ENCODE measurements at places on chromosomes 2 and 18. TPM values are rescaled to one million over a fixed set of nuclear protein-coding genes. Genes with fewer than 3 reads are reported as not detected.

Gene MYL1
- not detected for total RNA-seq

Gene DOK6
- under 0.01 TPM for total RNA-seq

Gene TTR
- total RNA-seq = not detected

Gene CELF4
- not detected for total RNA-seq

Gene AMER3
- not detected for total RNA-seq

Gene ANKRD44
- total RNA-seq = 3.6 TPM

Gene DHRS9
- 4.0 TPM for total RNA-seq

Gene FAM110C
- not detected for total RNA-seq

Gene ZEB2
- 12.7 TPM for total RNA-seq

Gene THADA
- 22.4 TPM for total RNA-seq

Gene COQ10B
- total RNA-seq = 34.1 TPM

Gene ATP6V1C2
- total RNA-seq = not detected

Gene COBLL1
- 26.0 TPM for total RNA-seq

Gene LGALSL
- 2.9 TPM for total RNA-seq

Gene NLRC4
- not detected for total RNA-seq

Gene CKAP2L
- 4.2 TPM for total RNA-seq

Gene GAREM2
- total RNA-seq = 0.61 TPM

Gene DNAH6
- under 0.01 TPM for total RNA-seq

Gene RFTN2
- total RNA-seq = 5.5 TPM
